Activated CD4-positive, alpha-beta T cell treated with anti-CD3 and anti-CD28 coated beads, Interleukin-2, amount 10 ng/mL, durations not matched to agents 7 days and 5 days (primary cell): ENCODE measurements at places on chromosomes 11 and 22. TPM values are rescaled to one million over a fixed set of nuclear protein-coding genes. Genes with fewer than 3 reads are reported as not detected.

The CECR2 gene
- total RNA-seq, result 0.15 TPM

The LRP4 gene
- 0.02 TPM for total RNA-seq

The TSGA10IP gene
- not detected for total RNA-seq

The ANO1 gene
- total RNA-seq, result not detected

The CASP5 gene
- not detected for total RNA-seq

The SAMM50 gene
- total RNA-seq, result 46.8 TPM

The MMP27 gene
- total RNA-seq, result not detected

The MS4A7 gene
- total RNA-seq, result not detected

The APLNR gene
- total RNA-seq, result not detected

The RHOD gene
- total RNA-seq, result 0.35 TPM

The OR4A47 gene
- total RNA-seq, result not detected

The FAM83F gene
- total RNA-seq, result 0.05 TPM

The TBC1D10A gene
- total RNA-seq, result 45.5 TPM

The C22orf39 gene
- total RNA-seq, result 34.0 TPM
